Esophagus mucosa (tissue), 1 donor: ENCODE measurements at places on chromosomes 3 and 15. TPM values are rescaled to one million over a fixed set of nuclear protein-coding genes. Genes with fewer than 3 reads are reported as not detected.

The ACKR4 gene
- not detected for total RNA-seq

The NAALADL2 gene
- total RNA-seq = 2.4 TPM

The IGF2BP2 gene
- total RNA-seq = 4.9 TPM

GRCh38 chr3:72412340-72412956, 435.8 kb downstream of the SHQ1 start:
- no peak for ATAC-seq

DNA sequence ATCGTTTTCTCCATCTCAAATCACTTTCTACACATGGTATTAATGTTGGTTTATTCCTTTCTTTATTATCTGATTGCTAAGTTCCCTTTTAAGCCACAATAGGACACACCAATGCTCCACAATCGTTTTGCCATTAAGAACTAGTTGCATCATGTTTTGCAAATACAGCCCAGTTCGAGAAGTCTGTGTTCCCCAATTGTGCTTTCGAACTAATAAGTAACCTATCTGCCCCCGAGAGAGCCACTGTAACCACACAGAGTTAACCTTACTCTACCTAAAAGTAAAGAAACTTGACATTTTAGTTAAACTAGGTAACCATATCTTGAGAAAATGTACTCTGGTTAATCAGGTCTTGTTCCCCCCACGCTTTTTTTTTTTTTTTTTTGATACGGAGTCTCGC, 39.1 kb downstream of the MAGI1 start:
- no peak for ATAC-seq

DNA sequence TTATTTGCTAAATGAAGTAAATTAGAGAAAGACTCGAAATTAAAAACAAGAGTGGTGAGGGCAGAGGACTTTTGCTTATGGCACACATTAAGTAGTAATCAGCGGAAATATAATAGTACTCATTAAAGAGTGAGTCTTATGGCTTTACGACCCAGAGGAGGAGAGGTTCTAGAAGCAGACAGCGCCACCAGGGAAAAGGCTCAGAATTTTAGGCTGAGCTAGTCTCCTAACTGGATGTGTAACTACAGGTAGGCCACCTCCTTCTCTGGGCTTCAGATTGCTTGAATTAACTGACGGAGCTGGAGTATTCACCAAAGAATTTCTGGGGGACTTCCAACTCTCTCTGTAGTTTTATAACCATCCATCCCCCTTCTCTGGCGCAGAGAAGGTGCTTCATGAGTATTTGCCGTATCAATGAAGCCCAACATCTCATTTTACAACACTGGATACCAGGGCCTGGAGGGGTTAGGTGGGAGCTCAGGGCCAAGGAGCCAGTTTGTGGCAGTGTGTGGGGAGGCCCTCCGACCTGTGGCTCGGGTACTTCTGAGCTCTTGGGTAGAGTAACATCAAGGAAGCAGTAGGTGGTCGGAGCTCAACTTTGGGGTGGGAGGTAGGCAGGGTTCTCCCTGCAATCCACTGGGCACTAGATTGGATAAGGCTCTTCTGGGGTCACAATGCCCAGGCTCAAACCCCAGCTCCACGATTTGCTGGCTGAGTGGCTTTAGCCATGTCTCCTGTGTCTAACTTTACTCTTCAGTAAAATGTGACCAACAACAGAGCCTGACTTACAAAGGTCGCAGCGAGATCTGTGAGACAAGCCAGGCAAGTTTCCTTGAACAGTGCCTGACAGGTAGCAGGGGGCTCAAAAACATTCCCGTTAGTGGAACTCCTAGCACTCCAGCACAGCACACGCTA, 1.1 kb downstream of the CHCHD4 start:
- ATAC-seq = no peak

DNA sequence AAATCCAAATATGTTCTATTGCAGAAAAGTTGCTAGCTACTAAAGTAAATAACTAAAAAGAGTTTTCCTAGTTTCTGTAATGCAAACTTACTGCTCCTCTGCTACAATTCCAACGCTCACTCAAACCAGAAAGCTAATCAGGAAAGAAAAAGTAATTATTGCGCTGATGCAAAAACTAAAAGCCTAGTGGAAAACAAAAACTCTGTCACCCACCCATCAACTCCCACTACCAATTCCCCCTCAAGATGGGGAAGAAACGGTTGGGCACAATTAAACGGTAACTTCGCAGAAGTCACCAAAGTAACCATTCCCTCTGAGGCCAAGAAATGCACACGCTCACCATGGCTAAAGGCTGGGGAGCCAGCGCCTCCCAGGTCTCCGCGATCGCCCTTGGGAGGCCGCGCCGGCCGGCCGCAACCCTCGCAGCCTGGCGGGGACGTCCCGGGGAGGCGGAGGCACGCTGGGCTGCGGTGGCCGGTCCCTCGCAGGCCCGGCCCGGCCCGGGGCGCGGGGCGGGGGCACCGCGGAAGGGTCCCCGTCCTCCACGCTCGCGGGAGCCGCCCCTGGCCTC, 684 bp downstream of the SLTM start:
- ATAC-seq = peak; percentile 46

DNA sequence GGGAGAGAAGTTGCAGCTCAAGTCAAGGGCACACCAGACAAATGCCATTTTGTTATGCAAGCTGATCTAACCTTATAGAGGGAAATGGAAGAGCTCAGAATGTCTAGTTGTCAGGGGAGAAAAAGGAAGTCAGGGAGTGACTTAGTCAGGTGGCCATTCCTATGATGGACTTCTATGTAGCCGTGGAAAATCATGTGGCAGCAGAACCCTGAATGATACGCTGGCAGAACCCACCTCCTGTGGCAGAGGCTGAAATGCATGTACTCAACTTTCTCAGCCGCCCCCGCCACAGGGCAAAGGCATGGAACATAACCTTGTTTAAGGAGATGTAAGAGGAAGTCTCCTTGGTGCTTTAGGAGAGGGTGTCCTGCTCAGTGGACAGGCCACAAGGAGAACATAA, 37.7 kb upstream of the PARL start:
- no peak for ATAC-seq

DNA sequence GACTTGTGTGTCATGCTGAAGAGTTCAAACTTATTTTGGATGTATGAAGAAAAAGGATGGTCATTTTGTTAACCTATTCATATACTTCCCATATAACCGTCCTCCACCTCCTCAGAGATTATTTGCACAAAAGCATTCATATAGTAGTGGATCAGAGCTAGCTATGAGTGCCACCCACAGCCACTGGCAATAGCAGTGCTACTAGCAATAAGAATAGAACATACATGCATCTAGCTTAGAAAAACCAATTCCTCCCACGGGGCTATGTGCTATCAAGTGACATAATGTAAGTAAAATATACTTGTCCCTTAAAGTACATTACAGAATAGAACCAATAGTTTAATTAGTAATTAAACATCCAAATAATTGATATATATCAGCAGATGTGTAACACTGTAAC, 10.3 kb upstream of the ZBED2 start:
- no peak for ATAC-seq

- ATAC-seq = no peak
Measured at GRCh38 chr3:183830187-183830586, 4.8 kb upstream of the MAP6D1 start.
